ENCODE measurements at places on chromosomes 7 and 10.

GRCh38 chr7:30246392-30246791 is 38.0 kb upstream of the ZNRF2 start:
- no peak for ATAC-seq

DNA sequence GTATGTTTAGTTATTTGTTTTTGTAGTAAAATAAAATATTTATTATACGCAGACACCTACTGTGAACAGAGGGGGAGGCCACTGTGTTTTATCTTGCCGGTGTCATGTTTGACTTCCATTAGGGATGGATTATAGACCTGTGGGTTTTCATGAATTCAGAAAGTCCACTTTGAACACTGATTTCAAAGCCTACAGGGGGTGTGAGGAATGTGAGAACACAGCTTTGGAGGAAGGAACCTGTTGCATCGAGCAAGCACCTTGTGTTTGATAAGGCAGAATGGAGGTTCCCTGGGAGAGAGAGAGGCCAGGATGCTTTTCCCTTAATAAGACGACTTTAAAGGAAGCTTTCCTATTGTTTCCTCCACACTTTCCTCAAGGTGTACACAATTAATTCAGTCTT is 665.0 kb upstream of the MGMT start:
- ATAC-seq = no peak

GRCh38 chr10:98323221-98324164 is 55.5 kb upstream of the LOXL4 start:
- peak; percentile 83 for ATAC-seq

- no peak for ATAC-seq
Observed at GRCh38 chr7:83956104-83956503, 238.5 kb downstream of the SEMA3A start.

GRCh38 chr10:76558586-76558985 is 1079.0 kb downstream of the KCNMA1 start:
- ATAC-seq = peak; percentile 58

DNA sequence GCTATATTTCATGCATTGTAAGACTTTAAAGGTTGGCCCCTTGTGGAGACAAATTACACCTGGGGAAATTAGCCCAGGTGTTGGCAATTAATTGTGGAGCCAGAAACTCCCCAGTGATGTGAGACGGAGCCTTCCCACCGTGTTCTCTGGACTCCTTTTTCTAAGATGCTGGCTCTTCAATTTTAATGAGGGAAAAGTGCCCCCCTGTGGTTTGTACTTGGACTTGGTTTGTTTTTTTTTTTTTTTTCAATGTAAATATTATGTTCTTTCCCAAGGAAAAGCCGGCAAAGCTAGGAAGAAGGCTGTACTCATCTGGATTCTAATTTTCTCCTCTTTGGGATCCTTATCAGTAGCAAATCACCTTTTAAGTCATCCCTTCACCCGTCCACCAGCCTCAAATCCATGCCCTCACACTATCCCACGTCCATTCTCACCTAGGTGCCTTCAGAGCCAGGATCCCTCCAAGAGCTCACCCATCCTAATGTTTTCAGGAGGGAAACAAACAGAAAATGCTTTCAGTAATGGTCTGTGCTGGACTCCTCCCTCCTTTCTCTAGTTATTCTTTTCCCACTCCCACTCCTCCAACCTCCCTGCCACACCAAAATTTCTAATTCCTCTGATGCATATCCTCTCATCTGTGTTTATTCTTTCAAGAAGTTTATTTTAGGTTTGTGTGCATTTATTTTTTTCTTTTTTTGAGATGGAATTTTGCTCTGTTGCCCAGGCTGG is 20.4 kb upstream of the ST8SIA6 start:
- peak; percentile 39 for ATAC-seq

GRCh38 chr7:16535500-16535899 is 8.9 kb downstream of the LRRC72 start:
- ATAC-seq = no peak

DNA sequence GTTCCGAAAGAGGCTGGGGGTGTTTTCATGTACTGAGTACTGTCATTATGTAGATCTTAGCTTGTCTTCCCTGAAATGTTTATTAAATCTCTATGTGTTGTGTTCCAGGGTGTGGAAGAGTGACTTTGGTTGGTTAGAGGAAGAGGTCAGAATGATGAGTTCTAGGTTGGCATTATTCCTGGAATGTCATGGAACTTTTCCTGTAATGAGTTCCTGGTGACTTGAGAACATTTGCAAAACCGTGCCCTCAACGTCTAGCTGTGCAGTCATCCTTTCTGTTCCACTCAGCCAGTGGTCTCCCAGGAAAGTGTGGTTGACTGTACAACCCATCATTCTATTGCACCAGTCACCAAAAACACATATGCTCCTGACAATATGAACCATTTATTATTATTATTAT is 129.6 kb downstream of the BICC1 start:
- ATAC-seq = no peak

GRCh38 chr10:26857991-26858706 is 2.6 kb downstream of the ABI1 start:
- no peak for ATAC-seq

- ATAC-seq = no peak
Observed at GRCh38 chr7:149599636-149600206, 102.1 kb upstream of the ZNF746 start.

- ATAC-seq = no peak
Observed at GRCh38 chr7:69585169-69585568, 13.1 kb upstream of the AUTS2 start.

DNA sequence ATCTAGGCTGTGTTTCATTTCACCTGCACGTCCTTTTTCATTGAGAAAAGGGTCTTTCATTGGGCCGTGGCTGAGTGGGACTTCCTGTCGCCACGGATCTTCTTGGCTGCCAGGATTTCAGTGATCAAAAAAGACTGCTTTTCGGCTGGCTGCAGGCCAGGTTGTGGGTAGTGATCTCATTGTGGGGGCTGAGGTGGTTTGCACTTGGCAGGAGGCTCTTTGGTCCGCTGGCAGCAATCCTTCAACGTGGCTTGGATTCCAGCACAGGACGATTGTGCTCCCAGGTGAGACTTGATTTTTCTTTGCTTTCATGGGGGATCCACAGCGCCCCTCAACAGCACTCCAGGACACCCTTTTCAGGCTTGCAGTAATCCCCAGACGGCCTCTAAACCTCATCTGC is 29.0 kb upstream of the ZNF273 start:
- no peak for ATAC-seq

GRCh38 chr7:37342176-37342687 is 106.4 kb downstream of the ELMO1 start:
- no peak for ATAC-seq

DNA sequence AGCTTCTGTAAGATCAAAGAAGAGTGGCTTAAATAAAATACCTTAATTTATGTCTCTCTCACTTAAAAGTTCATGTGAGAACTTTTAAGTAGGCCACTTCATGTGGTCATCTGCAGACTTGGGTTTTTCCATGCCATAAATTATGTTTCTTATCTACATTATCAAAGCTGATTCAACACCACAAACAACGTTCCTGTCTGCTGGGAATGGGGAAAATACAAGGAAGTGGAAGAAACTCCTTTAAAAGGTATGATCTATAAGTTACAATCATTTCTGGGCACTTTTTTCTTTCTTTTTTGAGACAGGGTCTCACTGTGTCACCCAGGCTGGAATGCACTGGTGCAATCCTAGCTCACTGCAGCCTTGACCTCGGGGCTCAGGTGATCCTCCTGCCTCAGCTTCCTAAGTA is 16.9 kb upstream of the OTUD1 start:
- ATAC-seq = no peak

GRCh38 chr10:122178655-122179054 is 92.4 kb upstream of the BTBD16 start:
- ATAC-seq = no peak

DNA sequence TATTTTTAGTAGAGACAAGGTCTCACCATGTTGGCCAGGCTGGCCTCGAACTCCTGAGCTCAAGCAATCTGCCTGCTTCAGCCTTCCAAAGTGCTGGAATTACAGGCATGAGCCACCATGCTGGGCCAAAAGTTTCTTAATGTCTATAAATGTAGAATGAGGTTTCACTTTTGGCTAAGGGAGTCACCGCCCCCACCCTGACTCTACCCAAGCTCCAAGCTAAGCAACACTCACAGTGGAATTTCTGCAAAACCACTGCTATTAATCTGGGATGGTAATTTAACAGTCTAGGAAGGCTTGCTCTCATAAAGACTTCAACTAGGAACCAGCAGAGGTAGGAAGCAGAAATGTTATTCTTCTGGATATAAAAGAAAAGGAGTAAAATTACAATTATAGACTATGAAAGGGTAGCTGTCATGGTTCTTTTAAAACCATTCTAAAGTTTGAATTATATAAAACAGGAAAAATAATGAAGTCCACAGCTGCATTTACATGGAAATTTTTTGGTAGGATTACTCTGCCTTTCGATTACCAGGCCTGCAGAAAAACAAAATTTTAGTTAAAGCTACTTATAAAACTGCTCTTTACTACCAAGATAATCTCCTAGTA is 211.6 kb downstream of the SFMBT2 start:
- ATAC-seq = no peak

GRCh38 chr10:45463244-45464116 is 89.5 kb downstream of the ALOX5 start:
- ATAC-seq = no peak

GRCh38 chr7:7569615-7570014 is 2.9 kb downstream of the MIOS start:
- no peak for ATAC-seq

DNA sequence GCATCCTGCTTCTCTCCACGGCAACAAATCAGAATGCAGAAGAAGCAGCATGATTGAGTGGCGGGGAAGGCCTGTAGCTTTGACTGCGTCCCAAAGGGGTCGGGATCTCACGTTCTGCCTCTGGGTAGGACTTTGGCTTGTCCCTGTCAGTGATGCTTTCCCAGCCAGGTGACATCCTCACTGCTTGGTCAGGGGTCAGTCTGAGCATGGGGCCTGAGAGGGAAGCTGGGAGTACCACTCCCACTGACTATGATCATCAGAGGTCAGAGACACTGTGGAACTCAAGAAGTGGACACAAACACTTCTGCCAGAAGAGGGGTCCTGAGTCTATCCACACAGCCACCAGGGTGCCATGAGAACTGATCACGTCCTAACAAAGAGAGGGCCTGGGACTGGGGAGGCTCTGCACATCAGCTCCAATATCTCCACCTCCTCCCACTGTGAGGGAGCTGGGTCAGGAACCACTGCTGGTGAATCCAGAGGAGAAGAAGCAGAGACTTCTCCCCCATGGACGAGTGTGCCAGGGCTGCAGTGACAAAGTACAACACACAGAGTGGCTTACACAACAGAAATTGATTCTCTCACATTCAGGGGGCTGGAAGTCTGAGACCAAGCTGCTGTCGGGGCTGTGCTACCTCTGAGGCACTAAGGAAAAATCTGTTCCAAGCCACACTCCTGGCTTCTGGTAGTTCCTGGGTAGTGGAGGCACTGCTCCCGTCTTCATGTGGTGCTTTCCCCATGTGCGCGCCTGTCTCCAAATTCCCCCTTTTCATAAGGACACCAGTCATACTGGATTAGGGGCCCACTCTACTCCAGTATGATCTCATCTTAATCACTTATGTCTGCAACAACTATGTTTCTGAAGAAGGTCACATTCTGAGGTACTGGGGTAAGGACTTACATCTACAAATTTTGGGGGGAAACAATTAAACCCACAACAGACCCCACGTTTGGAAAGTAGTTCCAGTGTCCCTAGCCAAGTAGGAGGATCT is 131.1 kb downstream of the CYP26A1 start:
- ATAC-seq = no peak

GRCh38 chr10:63901228-63901627 is 380.0 kb downstream of the REEP3 start:
- ATAC-seq = no peak

GRCh38 chr7:158963771-158964241 is 107.4 kb downstream of the DYNC2I1 start:
- ATAC-seq = no peak

DNA sequence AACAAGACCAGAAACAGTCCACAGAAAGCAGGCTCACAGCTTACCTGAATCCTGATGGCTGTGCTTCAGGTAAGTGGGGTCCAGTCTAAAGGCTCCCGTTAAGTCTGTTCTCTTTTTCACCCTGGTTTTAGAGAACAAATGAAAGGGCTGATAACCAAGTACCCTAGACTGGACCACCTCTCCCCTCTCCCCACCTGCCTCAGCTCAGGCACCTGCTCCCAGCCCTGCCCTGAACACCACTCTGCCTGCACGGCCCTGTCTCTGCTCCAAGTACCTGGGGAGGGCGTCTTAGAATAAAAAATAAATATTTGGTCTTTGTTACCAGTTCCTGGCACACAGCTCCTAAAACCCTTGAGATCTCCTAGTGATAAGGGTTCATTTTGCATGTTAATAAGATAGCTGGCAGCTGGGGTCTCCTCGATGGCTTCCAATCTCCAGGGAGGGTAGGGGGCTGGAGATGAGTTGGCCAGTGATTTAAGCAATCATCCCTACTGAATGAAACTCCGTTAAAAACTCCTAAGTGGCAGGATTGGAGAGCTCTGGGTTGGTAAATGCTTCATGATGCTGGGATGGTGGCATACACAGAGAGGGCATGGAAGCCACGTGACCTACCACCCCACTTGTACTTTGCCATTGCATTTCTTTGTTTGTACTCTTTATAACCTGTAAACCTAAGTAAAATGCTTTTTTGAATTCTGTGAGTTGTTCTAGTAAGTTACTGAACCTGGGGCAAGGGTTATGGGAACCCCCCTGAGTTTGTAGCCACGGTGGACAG is 29.8 kb upstream of the FIGNL1 start:
- no peak for ATAC-seq

- ATAC-seq = peak; percentile 43
Observed at GRCh38 chr10:86936661-86937501, 20.5 kb downstream of the MMRN2 start.

GRCh38 chr7:135853008-135853407 is 104.4 kb upstream of the FAM180A start:
- no peak for ATAC-seq

DNA sequence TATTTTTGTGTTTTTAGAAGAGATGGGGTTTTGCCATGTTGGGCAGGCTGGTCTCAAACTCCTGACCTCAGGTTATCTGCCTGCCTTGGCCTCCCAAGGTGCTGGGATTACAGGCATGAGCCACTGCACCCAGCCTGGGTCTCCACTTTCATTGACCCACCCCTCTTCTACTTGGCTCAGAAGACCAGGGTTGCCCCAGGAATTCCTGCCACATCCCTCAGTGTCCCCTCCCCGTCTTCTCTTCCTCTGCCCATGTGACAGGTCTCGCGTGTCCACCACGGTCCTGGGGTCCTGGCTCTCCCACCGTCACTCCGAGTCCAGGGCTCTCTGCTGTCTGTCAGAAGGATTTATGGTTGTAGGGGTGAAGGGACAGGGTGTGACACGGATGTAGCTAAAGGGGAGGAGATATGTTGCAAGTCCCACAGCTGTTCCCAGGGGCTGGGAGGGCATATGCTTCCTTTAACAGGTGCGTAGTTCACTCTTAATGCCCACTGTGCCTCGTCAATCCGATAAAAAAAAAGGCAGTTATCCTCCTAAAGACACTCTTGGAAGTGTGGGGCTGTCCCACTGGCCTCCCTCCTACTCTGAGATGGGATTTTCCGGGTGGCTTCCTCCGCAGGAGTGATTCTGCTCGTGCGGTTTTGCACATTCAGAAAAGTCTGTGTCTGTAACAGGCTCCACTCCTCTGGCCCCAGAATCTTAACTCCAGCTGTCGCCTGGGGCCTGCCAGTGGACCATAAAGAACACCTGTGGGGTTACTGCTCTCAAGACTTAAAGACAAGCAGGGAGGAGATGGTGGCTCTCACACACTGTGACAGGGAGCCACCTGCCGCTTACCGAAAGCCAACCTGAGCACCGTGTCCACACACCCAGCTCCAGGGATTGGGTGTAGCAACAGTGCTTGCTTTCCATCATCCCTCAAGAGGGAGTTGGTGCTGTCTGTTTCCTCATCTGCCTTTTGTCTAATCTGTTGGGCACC is 36.7 kb upstream of the SHH start:
- ATAC-seq = no peak

- no peak for ATAC-seq
Observed at GRCh38 chr10:97850446-97850845, 803 bp downstream of the GOLGA7B start.
